ENCODE measurements at places on chromosomes 11 and 22. TPM values are rescaled to one million over a fixed set of nuclear protein-coding genes. Genes with fewer than 3 reads are reported as not detected.

DNA sequence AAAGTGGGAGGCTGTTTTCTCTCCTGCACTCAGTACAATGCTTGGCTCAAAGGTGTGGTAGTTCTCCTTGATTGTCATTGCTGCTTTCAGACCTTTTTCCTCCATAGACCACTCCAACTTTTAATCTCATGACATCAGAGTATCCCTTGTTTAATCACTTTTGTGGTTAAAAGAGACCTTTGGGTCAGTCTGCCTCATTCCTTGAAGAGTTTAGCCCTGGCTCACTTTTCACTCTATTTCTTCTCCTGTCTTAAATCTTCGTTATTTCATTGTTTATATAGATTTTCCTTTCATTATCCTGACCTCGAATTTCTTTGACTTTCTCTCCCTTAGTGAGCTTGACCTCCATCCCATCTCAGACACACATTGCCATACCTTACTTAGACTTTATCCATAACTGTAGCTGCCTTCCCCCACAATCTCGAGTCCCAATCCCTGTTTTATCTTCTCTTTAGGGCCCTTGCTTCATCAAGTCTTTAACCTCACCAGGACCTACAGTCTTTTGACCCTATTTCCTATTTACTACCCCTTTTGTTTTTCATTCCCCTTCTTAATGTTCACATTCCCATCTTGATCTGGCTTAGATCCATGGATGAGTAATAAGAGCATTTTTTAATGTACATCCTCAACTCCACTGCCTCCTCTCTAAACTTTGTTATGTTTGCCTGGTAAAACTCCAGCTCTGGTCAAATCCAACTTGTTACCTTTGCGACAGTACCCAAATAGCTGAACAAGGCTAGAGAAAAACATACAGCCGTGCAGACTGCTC lies 9.5 kb downstream of the ATXN10 start:
- no peak for DNase-seq

DNA sequence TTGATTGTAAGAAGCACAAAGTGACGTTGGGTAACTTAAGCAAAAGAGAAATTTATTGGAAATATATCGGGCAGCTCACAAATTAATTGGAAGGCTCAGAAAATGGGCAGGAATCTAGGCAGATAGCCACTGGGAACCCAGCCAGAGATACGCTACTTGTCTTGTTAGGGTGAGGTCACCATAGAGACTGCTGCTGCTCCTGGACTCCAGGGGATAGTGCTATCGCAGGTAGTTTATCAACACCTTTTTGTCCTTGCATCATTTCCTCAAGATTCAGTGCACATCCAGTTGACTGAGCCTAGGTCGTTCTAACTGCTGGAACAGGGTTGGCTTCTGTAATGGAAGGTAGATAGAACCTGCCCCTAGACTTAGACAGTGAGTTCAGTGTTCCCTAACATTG lies 19.6 kb downstream of the AMOTL1 start:
- no peak for DNase-seq

ARHGEF17 gene
- 123 TPM for polyA plus RNA-seq

C11orf16 gene
- polyA plus RNA-seq: 0.87 TPM
